ENCODE measurements at places on chromosomes 11 and 22.

- DNase-seq, result no peak
Observed at GRCh38 chr22:24878969-24879368, 67.5 kb downstream of the LHFPL7 start.

DNA sequence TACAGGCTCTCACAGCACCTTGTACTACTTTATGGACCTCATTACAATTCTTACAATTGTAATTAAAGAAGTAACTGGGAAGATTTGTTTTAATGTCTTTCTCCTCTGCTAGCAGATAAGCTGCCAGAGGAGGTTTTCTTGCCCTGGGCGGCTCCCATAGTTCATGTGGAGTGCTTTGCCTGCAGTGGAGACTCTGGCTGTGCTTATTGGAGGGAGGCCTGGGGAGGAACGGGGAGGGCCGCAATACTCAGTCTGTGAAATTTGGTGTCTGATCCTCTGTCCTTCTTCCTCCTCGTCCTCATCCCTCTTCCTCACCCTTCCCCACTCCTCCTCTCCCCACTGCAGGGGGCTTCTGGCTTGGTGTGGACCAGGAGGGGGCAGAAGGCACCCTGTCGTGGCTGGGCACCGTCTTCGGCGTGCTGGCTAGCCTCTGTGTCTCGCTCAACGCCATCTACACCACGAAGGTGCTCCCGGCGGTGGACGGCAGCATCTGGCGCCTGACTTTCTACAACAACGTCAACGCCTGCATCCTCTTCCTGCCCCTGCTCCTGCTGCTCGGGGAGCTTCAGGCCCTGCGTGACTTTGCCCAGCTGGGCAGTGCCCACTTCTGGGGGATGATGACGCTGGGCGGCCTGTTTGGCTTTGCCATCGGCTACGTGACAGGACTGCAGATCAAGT, 5.6 kb downstream of the SLC35C1 start:
- no peak for DNase-seq

DNA sequence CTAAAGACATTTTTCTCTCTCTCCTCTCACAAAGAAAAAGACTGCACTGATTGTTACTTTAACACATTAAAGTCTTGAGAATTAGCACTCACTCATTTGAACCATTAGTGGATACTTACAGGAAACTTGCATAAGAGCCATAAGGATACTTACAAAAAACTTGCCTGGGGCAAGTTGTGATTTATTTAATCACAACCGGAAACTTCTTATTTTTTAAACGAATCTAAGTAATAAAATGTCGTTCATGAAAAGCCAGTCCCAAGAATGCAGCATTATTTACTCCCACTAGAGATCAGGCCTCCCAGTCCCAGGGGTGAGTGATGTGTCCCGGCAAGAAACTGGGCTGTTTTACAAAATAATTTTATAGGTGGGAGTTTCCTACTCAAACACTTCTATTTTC, 59.3 kb upstream of the TTC12 start:
- DNase-seq, result no peak

GRCh38 chr11:83723999-83724398, 437.8 kb upstream of the CCDC90B start:
- no peak for DNase-seq

DNA sequence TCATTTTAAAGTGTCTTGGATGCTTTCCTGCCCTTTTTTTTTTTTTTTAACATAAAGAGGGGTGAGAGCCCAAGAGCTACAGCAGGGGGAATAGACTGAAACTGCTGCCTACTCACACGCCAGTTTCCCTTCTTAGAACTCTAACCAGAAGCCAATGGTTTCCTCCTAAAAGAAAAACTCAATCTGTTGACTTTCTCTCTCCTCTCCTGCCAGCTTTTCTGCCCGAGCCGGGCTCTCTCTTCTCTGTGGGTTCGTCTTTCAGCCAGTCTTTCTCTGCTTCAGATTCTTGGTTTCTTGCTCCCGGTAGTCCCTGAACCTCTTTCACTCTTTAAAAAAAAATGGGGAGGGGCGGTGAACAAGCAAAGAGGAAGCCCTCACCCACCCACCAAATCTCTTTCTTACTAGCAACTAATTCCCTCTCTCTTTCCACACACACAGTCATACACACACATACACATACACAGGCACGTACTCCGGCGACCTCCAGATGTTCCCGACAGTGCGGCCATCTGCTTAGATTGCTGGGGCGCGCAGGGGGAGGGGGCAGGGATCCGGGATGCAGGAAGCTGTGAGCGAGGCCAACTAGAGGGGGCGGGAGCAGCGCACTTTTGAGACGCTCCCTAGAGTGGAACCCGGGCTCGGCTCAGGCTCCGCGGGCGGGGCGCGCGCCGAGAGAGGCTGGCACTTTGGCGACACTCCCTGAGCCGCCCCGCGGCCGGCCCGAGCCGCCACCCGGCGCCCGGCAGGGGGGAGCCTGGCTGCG, 444 bp upstream of the TSKU start:
- no peak for DNase-seq

GRCh38 chr11:2390725-2391151, 9.8 kb upstream of the TSSC4 start:
- no peak for DNase-seq

DNA sequence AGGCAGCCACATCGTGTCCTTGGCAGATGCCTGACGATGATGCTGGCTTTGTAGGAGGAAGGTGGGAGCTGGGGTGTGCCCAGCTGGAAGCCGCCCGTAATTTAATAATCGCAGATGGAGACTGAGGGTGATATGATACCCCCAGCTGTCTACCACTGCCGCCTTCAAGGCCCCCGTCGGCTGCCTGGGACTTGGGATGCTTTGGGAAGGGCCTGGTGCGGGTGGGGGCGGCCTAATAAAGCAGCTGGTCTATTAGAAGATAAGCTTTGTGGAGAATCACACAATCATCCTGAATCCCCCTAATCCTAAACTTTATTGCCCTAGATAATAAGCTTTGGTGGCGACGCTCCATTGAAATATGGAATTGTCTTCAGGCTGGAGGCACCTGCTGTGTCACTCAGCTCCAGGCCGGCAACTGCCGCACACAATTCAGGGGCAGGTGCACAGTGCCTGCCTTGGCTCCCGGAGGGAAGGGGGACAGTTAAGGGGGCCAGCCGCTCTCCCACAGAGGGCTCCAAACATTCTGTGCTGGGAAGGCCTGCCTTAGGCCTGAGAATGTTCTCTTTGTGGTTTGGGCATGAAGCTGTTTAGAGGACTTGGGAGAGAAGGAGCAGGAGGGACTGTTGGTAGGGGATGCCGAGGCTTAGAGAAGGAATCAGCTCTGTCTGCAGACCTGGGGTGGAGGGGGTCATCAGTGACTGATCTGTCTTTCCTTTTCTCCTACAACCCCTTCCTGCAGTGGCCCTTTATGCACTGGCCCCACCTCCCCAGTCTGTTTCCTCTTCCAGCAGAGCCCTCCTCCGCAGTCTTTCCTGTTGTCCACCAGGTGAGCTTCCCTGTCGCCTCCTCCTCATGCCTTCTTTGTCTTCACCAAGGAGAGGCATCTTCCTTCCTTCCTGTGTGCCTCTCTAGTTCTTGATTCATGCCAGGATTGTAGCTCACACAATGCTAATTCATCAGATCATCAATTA, 65.3 kb downstream of the ARL14EP start:
- DNase-seq, result no peak

DNA sequence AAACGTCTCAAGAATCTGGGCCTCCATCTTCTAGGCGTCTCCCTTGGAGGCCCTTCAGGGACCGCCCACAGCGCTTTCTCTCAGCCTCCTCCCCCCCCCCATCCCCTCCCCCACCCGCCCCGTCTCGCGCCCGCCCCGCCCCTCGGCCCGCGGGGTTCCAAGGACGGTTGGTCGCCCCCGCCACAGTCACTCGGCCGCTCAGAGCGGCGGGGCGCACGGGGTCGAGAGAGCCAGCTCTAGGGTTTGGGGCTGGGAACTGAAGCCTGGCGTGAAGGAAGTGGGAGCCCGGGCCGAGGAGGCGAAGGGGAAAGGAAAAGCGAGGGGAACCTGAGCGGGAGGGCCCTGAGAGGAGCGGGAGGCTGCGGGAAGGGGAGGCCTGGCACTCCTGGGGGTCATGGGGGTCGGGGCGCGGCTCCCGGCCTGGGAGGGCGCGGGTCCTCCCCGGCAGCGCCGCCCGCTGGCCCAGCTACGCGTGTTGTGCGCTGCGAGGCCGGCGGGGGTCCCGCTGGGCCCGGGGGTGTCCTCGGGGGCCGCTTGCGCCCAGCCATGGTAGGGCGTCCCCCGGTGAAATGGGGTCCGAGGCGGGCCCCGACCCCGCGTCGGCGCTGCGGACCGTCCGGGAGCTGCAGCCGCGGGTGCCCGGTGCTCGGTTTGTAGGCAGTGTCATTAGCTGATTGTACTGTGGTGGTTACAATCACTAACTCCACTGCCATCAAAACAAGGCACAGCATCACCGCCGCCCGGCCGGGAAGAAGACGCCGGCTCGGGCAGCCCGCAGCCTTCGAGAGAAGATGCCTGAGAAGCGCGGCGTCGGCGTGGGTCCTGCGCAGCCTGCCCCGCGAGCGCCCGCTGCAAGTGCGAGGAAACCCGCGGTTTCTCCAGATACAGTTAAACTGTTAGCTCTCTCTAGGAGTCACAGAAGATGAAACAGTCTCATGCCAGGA, at the start of gene BTG4:
Gene BTG4 (minus strand): TSS at position 91 of the 944 bp plus-strand sequence. CDS start 13,610 bp downstream, outside the sequence.
- no peak for DNase-seq

DNA sequence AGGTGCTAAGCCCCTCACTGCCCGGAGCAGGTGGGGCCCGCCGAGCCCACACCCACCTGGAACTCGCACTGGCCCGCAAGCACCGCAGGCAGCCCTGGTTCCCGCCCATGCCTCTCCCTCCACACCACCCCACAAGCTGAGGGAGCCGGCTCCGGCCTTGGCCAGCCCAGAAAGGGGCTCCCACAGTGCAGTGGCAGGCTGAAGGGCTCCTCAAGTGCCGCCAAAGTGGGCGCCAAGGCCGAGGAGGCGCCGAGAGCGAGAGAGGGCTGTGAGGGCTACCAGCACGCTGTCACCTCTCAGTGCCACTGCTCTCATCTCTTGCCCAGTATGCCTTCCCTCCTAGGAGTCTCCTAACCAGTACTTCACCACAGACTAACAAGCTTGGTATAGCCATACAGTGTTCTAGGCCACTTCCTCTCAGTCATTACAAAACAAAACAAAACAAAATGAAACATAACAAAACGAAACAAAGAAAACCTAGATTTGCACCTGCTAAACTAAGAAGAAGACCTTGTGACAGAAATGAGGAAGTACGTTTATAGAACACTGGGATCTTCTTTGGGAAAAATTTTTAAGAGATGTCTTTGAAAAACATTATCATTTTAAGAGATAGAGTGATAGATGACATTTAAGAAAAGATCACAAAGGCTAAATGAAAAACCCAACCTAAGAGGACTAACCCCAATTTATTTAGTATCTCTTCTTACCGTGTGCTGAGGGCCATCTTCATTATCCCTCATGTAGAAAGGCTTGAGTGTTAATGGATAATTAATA, 47.7 kb upstream of the GAB2 start:
- DNase-seq, result no peak

- no peak for DNase-seq
Observed at GRCh38 chr11:46537121-46537520, 56.7 kb downstream of the AMBRA1 start.

GRCh38 chr11:1890856-1891830, 552 bp downstream of the PRR33 start:
- DNase-seq, result no peak

DNA sequence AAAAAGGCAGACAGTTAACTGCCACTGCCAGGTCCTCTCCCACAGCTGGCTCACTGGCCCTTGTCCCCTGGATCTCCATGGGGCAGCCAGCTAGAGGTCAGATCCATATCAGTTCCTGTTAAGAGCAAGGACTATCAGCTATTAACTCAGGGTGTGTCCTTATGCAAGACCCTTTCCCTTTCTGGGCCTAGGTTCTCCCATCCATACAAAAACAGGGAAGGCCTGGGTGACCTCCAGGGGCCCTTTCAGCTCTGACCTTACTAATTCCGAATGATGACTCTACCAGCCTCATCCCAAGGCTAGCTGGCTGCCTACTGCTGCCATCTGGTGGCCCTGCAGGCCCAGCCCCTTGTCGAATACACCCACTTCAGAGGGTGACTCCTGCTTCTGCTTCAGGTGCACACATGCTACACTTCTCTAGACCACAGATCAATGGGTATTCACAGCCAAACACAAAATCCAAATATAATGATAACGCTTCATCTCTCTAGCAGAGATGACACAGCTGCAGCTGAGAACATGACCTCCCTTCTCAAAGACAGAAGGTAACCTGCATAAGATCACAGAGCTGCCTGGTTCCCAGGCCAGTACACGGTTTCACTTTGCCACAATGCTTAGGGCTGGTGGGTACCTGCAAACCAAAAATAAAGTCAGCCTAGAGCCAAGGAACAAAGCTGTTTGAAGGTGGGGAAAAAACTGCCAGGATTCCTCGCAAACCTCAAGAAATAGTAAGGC, 34.1 kb downstream of the SERGEF start:
- no peak for DNase-seq

- no peak for DNase-seq
Observed at GRCh38 chr11:132872211-132872610, 660.1 kb downstream of the OPCML start.

GRCh38 chr11:45108070-45109064, 38.1 kb upstream of the PRDM11 start:
- no peak for DNase-seq

- no peak for DNase-seq
Observed at GRCh38 chr22:28328756-28329155, 350.9 kb downstream of the TTC28 start.
